Mucosa of descending colon (tissue), 3 donors: ENCODE measurements at places on chromosomes 16 and 17. TPM values are rescaled to one million over a fixed set of nuclear protein-coding genes. Genes with fewer than 3 reads are reported as not detected.

The BAHCC1 gene
- 14.0 TPM for total RNA-seq

The SAMD14 gene
- total RNA-seq: 1.2 TPM

The RSAD1 gene
- total RNA-seq: 38.2 TPM

The MILR1 gene
- 4.6 TPM for total RNA-seq

The SLC5A10 gene
- not detected for total RNA-seq
